ENCODE measurements at places on chromosomes 1 and 21.

DNA sequence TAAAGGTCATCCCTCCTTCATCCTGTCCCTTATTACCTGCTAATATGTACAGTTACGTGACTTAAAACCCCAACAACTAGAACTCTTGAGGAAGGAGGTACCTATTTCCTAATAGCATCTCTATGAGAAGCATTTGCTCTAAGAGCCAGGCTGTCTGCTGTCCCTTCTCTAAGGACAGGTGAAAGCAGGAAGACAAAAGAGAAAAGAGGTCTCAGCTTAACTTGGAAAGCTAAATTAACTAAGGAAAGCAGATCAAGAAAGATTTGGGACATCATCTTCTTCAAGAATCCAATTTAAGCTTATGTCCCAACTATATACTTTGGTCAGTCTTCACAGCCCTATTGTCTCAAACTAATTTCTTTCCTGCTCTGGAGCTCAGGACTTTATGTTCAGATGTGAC lies 2.9 kb downstream of the EGLN1 start:
- no peak for DNase-seq

- DNase-seq: no peak
Observed at GRCh38 chr1:55684131-55684650, 469.0 kb upstream of the USP24 start.

DNA sequence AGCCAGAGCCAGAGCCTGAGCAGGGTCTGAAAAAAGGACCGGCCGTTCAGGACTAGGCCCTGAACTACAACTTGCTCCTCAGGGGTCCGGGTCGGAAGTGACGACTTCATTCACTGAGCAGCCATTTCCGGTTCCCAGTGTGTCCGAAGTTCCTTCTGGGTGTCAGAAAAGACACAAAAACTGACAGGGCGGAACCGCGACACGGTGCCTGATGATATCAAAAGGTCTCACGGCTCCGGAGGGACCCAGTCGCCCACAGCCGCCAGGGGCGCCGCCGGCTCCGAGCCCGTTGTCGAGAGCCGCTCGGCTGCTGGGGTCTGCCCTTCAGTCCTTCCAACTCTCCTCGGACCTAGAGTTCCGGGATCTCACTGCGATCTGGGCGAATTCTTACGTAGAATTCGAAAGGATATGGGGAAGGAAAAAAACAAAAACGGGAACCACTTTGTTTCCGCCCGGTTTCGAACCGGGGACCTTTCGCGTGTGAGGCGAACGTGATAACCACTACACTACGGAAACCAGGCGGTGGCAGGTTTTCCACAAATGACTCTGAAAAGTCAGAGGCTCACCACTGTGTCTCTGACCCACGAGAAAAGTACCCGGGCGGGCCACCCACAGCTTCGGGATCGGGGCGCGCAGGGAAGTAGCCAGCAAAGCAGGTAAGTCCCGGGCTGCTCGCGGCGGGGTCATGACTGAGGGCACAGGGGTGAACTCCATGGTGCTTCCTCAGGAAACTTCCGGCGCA lies 31.8 kb upstream of the CFAP126 start:
- DNase-seq: peak; percentile 80

GRCh38 chr1:212825798-212826452 lies 21.5 kb downstream of the SPATA45 start:
- no peak for DNase-seq

DNA sequence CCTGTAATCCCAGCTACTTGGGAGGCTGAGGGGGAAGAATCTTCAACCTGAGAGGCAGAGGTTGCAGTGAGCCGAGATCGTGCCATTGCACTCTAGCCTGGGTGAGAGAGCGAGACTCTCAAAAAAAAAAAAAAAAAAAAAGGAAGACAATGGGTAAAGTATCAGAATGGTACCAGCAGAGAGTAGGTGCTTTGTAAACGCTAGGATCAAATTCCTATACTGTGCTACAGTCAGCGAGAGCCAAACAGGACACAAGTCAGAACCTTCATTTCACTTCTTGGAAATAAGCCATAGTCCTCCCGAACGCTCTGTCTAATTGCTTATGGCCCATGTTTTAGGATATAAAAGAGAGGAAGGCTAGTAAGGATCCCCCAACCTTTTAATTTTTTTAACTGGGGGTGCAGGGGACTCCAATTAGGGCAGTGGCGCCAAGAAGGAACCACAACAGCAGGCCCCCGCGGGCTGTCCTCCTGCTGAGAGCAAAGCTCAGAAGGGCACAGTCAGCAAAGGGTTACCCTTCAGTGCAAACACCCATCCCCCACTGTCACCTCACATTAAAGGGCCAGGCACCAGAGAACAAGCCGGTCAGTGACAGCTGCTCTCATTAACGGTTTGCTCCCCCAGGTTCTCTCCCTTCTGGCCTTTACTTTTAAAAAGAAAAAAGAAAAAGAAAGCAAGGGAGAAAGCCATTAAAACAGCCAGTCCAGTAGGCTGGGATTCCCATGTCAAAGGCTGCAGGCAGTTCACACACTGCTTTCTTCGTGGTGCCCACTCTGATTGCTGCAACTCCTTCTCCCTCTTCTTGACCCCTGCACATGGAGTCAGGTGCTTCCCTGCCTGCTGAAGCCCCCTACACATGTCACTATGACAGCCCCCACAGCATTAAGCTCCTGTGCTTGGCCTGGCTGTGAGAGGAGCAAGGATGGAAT lies 69.4 kb downstream of the PLPP3 start:
- DNase-seq: no peak

- no peak for DNase-seq
Observed at GRCh38 chr1:172146141-172146850, 274.2 kb upstream of the C1orf105 start.

GRCh38 chr1:208533746-208534598 lies 289.8 kb upstream of the PLXNA2 start:
- DNase-seq: no peak

- DNase-seq: no peak
Observed at GRCh38 chr1:26994787-26995517, 1.5 kb downstream of the TRNP1 start.

GRCh38 chr1:6464514-6464836 lies 1.5 kb downstream of the TNFRSF25 start:
- DNase-seq: no peak

DNA sequence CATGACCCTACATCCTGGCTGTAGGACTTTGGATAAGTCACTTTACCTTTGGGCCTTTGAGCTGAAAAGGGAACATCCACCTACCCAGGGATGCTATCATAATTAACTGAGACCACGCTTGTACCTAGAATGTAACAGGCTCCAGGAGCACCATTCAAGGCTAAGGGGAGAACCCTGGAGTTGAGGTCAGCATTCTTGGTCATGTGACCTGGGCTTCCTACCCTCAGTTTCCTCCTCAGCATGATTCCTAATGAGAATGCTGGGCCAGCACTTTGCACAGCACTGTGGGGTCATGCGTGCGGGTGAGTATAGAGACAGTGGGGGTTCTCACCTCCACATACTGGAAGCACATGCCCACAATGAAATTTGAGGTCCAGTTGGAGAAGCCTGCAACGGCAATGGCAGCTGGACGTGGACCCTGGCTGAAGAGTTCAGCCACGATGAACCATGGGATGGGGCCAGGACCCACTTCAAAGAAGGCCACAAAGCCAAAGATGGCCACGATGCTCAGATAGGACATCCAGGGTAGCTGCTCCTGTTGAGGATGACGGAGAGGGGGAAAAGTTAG lies 31.3 kb downstream of the SLC2A1 start:
- no peak for DNase-seq

- DNase-seq: no peak
Observed at GRCh38 chr1:150575518-150576366, 3.7 kb downstream of the MCL1 start.

Data from GOT3 (cell line).